ENCODE measurements at places on chromosomes 5 and 9. TPM values are rescaled to one million over a fixed set of nuclear protein-coding genes. Genes with fewer than 3 reads are reported as not detected.

Gene PALM2AKAP2
- 28.5 TPM for total RNA-seq

Gene RAB3C
- not detected for total RNA-seq

Gene SPATA31C1
- not detected for total RNA-seq

Gene GPX3
- total RNA-seq: 1.2 TPM

Gene LAMC3
- total RNA-seq: under 0.01 TPM

Gene OR2V2
- total RNA-seq: not detected

Gene OMD
- not detected for total RNA-seq

Gene EEIG1
- 20.0 TPM for total RNA-seq

Gene AP3B1
- total RNA-seq: 58.2 TPM

Gene MAMDC2
- 0.30 TPM for total RNA-seq

Gene ZCCHC9
- total RNA-seq: 33.3 TPM

Gene LCN6
- not detected for total RNA-seq

Gene G3BP1
- total RNA-seq: 158 TPM

Gene PLAC8L1
- total RNA-seq: 0.59 TPM

Gene FAM169A
- 0.74 TPM for total RNA-seq

Gene LRRTM2
- total RNA-seq: 0.89 TPM

Gene FOXD4L3
- not detected for total RNA-seq

Gene TUBB4B
- 219 TPM for total RNA-seq

Gene SOX30
- not detected for total RNA-seq

Gene TMC1
- 0.28 TPM for total RNA-seq

Gene ST8SIA4
- total RNA-seq: 20.9 TPM

Gene GFM2
- total RNA-seq: 62.4 TPM

Gene DNAJC18
- total RNA-seq: 13.4 TPM

Gene MYO10
- total RNA-seq: 264 TPM

Gene PRELID1
- total RNA-seq: 79.9 TPM

Gene MPDZ
- total RNA-seq: 100 TPM

Gene PCDHB5
- 1.8 TPM for total RNA-seq

Gene PDLIM4
- total RNA-seq: 95.6 TPM

Gene LIX1
- 0.89 TPM for total RNA-seq

Gene MEF2C
- total RNA-seq: 10.1 TPM

Gene KIF12
- not detected for total RNA-seq

Gene GABBR2
- 0.89 TPM for total RNA-seq

Gene PHF24
- 0.30 TPM for total RNA-seq

Gene CTSV
- 0.74 TPM for total RNA-seq

Gene NDUFS6
- 26.4 TPM for total RNA-seq

Gene EHMT1
- total RNA-seq: 30.6 TPM

Gene TMEM215
- not detected for total RNA-seq

Gene MEIKIN
- not detected for total RNA-seq

Gene GNG10
- 85.8 TPM for total RNA-seq

Gene EPB41L4A
- total RNA-seq: 3.2 TPM

Gene PCDHA2
- 0.05 TPM for total RNA-seq

Gene UNC5A
- total RNA-seq: not detected

Gene SELENOP
- total RNA-seq: 0.32 TPM

Gene ISL1
- 0.30 TPM for total RNA-seq

Gene ADAMTS16
- total RNA-seq: 3.9 TPM

Gene ST6GALNAC6
- total RNA-seq: 25.0 TPM

Gene DPM2
- total RNA-seq: 8.9 TPM

Gene IFNA13
- total RNA-seq: not detected

Gene TAF1L
- total RNA-seq: not detected

Gene CDH12
- total RNA-seq: not detected

Gene CCNI2
- total RNA-seq: not detected

Gene RPP25L
- 19.0 TPM for total RNA-seq

Gene C5orf52
- total RNA-seq: not detected
